ENCODE measurements at places on chromosomes 2 and 18.

GRCh38 chr2:19351899-19352697 lies 6.3 kb downstream of the OSR1 start:
- peak; percentile 25 for DNase-seq

GRCh38 chr2:172985139-172985892 lies 90.3 kb upstream of the MAP3K20 start:
- no peak for DNase-seq

GRCh38 chr18:36187193-36187825 lies at the start of gene MOCOS:
TSS of gene MOCOS (plus strand) at chr18:36187497. CDS start at chr18:36187540, 43 bp downstream.
- peak; percentile 86 for DNase-seq

GRCh38 chr2:101893681-101894381 lies 97.9 kb upstream of the IL1R2 start:
- DNase-seq: peak; percentile 56

GRCh38 chr2:37851828-37852584 lies 73.1 kb upstream of the RMDN2 start:
- no peak for DNase-seq

DNA sequence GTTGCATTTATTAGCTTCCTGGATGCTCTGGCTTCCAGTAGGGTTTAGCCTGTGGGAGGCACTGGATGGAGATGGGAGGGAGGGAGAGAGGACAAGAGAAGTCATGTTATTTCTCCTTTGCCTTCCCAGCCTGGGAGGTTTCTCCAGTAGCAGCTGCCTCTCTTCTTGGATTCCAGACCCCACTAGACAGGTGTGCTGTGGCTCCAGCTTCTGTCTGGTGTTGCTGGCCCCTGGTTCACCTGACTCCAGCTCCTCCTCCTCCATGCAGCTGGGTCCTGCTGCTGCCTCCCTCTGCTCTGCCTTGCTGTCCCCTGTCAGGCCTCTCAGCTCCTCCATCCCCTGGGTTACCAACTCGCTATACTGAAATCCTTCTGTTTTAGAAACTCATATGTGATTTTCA lies 188.9 kb upstream of the TNP1 start:
- DNase-seq: no peak

GRCh38 chr2:237572021-237572741 lies 5.8 kb downstream of the PRLH start:
- DNase-seq: peak; percentile 97

DNA sequence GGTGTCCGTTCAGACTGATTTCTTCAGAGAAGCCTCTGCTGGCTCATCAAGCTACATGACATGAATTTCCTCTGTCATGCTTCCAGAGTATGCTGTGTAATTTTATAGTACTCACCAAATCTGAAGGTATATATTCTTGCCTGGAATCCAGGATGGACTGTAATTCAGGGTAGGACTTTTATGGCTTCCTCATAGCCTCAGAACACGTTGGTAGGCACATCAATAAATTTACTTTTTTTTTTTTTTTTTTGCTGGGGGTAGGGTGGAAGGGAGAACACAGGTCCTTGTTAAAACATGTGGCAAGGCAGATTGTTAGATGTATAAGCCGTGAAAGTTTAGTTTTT lies 34.4 kb downstream of the MTA3 start:
- DNase-seq: no peak

DNA sequence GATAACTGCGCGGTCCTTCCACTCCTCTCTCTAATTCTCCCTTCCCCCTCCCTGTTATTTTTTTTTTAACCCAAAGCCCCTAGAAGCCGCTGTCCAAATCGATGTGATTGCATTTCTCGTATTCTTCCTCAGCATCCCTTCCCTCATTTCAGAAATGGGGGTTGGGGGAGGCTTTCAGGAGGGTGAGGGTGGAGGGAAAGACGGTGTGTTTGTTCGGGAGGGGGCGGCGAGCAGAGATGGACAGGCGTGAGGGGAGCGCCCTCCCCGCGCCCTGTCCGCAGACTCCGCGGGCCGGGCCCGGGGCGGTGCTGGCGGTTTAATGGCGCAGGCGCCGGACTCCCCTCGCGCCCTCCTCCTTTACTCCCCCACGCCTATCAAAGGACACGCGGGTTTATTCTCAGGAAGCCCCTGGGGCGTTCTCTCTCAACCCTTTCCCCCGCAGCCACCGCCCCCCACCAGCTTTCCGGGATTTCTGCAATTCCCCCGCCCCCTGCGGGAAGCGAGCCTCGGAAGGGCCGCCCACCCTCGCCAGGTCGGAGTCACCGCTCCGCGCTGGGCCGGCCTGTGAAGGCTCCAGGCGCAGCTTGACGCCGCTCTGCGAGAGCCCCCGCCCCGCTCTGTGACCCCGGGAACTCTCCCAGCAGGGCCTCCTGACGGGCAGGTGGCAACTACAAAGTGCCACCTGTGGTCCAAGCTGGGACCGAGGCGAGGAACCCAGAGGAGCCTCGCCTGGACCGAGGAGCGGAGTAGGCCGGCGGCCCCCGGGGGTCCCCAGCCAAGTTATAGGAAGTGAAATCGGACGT lies 981 bp downstream of the ST8SIA3 start:
- peak; percentile 65 for DNase-seq

- no peak for DNase-seq
These were observed 735.4 kb upstream of the FANCL start for GRCh38 chr2:58976375-58977071.

GRCh38 chr2:24304631-24305030 lies 55.7 kb downstream of the ITSN2 start:
- DNase-seq: no peak

DNA sequence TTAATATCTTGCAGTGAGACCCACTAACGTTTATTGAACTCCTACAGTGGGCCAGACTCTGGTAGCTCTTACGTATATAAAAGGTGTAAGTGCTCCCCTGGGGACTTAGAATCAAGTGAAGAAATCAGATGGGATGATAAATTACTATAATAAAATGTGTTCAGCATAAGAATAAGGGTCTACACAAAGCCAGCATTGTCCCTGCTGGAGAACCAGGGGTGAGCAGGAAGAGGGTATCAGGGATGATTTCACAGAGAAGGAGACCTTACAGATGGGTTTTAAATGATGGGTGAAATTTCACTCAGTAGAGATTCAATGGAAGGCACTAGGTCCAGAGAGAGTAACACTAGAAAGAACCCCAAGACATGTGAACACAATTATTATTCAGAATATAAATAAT lies 20.7 kb downstream of the NRXN1 start:
- no peak for DNase-seq

GRCh38 chr2:181374781-181375675 lies 82.2 kb upstream of the ITGA4 start:
- DNase-seq: no peak

DNA sequence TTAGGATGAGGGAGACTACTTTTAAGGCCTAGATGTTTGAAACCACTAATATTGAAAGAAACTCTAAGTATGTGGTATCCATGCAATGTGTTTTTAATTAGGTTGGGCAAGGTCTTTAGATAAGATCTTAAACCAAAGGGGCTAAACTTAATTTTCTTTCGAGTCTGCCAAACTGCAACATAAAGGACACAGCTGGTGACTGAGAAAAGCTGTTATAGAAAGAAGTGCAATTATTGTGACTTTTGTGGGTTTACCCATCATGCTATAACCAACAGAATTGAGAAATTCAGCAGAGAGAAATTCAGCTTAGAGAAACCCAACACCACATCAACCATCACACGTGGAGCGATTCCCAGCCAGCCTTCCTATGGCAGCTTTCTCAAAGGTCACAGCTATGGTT lies 119.5 kb upstream of the LMAN1 start:
- no peak for DNase-seq

- DNase-seq: no peak
These were observed 12.7 kb upstream of the PTPN4 start for GRCh38 chr2:119746836-119747686.

GRCh38 chr2:70002241-70002899 lies 40.9 kb upstream of the ASPRV1 start:
- no peak for DNase-seq

GRCh38 chr18:32373995-32374394 lies 96.7 kb downstream of the GAREM1 start:
- no peak for DNase-seq

DNA sequence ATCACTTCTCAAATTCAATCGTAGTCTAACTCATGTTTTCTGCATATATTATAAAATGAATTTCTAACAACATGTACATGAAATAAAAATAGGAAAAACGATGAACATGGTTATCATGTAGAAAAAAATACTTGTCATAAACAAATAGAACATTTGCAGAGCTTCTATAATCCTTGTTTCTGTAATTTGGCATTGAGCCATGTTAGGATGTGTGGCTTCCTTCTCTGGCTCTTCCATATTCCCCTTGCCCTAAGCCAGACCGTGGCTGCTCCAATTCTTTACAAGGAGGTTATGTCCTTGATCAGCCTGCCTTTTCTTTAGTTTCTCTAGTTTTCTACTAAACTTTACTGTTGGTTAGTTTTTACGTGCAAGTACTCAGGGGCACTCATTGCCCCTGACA lies 155.3 kb downstream of the COL6A3 start:
- no peak for DNase-seq

- DNase-seq: no peak
These were observed 9.8 kb downstream of the WDR43 start for GRCh38 chr2:28904295-28904694.

All from WTC11 (cell line).